Stimulated activated naive CD8-positive, alpha-beta T cell treated with anti-CD3 and anti-CD28 coated beads, Interleukin-15, amount 100 ng/mL, for 72 hours (primary cell): ENCODE measurements at places on chromosomes 3 and 15.

- DNase-seq, result no peak
These were observed 116.9 kb upstream of the NMNAT3 start for GRCh38 chr3:139794469-139795265.

GRCh38 chr3:3860235-3860634, 61.0 kb downstream of the LRRN1 start:
- DNase-seq, result no peak

DNA sequence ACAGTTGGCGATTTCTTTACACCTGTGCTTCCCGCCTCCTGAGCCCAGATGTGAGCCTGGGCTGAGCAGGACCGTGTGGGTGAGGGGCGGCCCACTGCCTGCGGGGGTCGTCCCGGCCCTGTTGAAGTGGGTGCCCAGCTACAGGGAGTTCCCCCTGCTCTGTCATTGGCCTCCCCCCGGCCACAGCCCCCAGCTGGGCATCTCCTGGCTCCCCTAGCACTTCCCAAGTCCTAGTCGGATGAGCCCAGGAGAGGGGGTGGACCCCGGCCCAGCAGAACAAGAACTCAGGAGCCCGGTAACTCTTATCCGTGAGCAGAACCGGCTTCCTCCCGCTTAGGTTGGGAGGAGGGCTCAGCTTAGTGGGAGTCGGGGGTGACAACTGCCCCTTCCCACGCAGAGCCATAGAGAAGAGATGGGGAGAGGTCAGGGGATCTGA, 757 bp downstream of the PAQR5 start:
- no peak for DNase-seq

DNA sequence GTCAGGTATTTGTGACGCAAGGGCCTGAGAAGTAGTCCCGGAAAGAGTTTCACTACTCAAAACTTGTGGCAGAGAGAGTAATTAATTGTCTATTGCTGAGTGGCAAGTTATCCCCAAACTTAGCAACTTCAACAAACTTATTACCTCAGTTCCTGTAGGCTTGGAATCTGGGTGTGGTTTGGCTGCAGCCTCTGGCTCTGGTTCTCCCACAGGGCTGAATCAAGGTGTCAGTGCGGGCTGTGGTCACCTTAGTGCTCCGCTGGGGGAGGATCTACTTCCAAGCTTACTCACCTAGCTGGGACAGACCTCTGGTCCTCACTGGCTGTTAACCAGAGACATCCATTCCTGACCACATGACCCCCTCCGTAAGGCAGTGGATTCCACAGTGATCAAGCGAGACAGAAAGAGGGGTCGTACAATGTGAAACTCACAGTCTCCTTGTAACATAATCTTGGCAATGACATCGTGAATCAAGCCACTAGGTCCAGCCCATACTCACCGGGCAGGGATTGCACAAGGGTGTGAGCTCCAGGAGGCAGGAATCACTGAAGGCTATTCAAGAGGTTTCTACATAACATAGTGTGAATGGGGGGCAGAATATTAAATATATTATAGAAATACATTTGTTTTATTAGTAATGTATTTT, 138.3 kb downstream of the RYR3 start:
- DNase-seq, result no peak

DNA sequence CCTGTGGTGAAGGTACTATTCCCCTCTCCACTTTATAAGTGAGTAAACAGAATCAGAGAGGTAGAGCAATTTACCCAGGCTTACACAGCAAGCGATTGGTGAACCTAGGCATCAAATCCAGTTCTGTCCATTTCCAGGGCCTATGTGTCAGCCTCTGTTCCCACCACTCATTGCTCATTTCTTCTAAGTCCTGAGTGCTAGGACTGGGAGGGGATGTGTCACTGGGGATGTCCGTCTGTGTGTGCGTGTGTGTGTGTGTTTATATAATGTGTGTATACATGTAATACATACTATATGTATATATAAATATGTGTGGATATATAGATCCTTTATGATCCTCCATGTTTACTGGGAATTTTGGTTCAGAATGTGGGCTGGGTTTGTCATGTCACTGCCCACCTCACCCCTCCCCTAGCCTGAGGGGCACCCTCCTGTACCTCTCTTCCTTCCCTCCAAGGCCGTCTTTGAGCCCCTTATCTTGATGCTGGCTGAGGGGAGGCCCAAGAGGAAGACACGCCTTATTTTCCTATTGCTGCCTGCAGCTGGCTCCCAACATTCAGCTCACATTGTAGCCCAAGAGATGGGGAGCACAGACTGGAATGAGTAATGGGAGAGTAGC, 2.1 kb downstream of the TMEM43 start:
- DNase-seq, result no peak

- DNase-seq, result no peak
These were observed 5.6 kb upstream of the AKAP13 start for GRCh38 chr15:85374831-85375230.

DNA sequence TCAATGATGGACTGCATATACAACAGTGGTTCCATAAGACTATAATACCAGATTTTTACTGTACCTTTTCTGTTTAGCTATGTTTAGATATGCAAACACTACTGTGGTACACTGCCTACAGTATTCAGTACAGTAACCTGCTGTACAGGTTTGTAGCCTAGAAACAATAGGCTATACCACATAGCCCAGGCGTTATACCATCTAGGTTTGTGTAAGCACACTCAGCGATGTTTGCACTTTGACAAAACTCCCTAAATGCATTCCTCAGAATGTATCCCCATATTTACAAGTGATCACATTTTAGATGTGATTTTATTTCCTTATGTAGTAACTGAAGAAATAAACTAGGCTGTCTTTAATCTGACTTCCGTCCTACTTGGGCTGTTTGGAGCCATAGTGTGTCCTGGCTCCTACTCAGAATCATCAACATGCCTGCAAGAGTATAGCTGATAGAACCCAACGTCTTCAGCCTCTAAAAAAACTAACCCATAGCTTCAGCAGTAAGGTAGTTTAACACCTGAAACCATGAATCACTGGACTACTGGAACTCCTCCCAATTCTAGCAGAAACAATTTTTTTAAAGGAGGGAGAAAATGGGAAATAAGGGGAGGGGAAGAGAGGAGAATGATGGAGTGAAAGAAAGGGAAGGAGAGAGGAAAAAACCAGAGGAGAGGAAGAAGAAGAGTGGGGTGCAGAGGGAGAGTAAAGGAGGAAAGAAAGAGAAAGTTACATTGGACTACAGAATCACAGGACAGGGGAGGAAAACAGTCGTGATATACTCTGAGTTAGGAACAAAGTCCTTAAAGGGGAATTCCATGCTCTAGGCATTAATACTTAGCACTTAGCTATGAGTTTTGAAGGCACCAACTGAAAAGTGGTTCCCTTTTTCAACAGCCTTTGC, 67.7 kb upstream of the PLXND1 start:
- DNase-seq, result no peak

GRCh38 chr15:85100186-85100937, 118.7 kb downstream of the PDE8A start:
- DNase-seq, result no peak

DNA sequence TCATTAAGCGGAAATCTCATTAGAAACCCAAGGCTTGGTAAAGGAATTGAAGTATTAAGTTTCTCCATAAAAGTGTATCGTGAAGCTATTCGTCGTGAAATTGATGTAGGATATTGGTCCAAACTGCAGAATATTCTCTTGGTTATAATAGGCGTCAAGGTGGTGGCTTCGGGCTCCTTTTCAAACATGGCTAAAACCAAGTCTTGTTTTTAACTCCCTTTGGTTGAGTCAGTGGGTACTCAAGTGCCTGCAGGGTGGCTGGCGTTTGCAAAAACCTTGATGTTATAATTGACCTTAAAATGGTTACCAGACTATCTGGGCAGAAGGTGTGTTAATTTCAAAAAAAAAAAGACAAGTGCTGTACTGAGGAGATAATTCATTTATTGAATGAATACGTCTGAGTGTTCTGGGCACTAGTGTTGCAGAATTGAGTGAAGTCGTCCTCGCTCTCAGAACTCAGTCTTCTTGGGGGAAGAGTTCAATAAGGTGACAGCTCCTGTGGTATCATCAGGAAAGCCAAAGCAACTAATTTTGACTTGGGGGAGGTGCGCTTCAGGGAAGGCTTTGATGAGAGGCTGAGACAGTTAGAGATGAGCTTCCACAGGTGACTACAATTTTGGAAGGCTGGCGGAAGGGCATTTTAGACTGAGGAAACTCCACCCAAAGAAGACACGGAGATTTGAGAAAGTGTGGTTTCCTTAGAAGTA, 1.5 kb downstream of the UBE2Q2 start:
- no peak for DNase-seq

- DNase-seq, result no peak
These were observed 24.5 kb upstream of the PLA2G4D start for GRCh38 chr15:42118650-42119445.

- no peak for DNase-seq
These were observed 353.1 kb upstream of the BCHE start for GRCh38 chr3:166190360-166190759.

- DNase-seq, result no peak
These were observed 483.8 kb downstream of the MECOM start for GRCh38 chr3:169179722-169180121.

- no peak for DNase-seq
These were observed 22.3 kb downstream of the GRM2 start for GRCh38 chr3:51729042-51729633.

- no peak for DNase-seq
These were observed 69.2 kb downstream of the PLXNA1 start for GRCh38 chr3:127052121-127052561.
